CD14-positive monocyte (primary cell): ENCODE measurements at places on chromosomes 11 and 22. TPM values are rescaled to one million over a fixed set of nuclear protein-coding genes. Genes with fewer than 3 reads are reported as not detected.

- DNase-seq = no peak
- H3K27ac ChIP-seq = no peak overlapping the region
- H3K36me3 ChIP-seq = no peaks in the 10 kb centered on the region
- H3K27me3 ChIP-seq = no peaks in the 10 kb centered on the region
These were observed 345.8 kb downstream of the CNTN5 start for GRCh38 chr11:99366546-99366945.

The HBB gene
- 298 TPM for polyA plus RNA-seq

The LINC01488 gene
- polyA plus RNA-seq = not detected in 2 replicates

The MAPK8IP1 gene
- not detected for polyA plus RNA-seq

The IL18 gene
- 11.7 TPM for polyA plus RNA-seq

The TRIM6 gene
- polyA plus RNA-seq = 0.11 and 0.18 TPM in 2 replicates

- no peaks in the 10 kb centered on the region for H3K4me1 ChIP-seq
- DNase-seq = no peak
- peaks cover 4% of the 10 kb centered on the region for H3K27me3 ChIP-seq
- H3K27ac ChIP-seq = no peak overlapping the region
These were observed 33.7 kb downstream of the IGF2 start for GRCh38 chr11:2105511-2105910.

The SLC22A25 gene
- polyA plus RNA-seq = not detected in 2 replicates

- H3K4me3 ChIP-seq = no peak overlapping the region
- H3K36me3 ChIP-seq = no peaks in the 10 kb centered on the region
- H3K27me3 ChIP-seq = no peaks in the 10 kb centered on the region
These were observed 100.6 kb downstream of the FBXO7 start for GRCh38 chr22:32574958-32575910.

The DKK3 gene
- polyA plus RNA-seq = not detected in 2 replicates

DNA sequence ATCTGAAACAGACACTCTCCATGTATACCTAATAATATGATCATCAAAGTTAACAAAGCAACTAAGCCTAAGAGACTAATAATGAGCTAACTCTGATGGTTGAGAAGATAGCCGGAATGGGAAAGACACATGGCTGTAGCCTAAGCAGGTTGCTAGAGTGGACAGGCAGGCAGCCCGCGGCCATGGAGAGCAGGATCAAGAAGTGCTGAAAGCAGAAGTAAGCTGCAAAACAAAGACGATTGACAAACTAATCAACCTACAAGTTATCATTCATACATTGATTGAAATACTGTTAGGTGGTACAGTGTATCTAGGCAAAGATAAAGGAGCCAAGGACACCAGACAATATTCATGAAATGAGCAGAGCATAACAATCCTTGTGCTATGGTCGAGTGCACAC is 29.3 kb downstream of the SLN start:
- H3K4me3 ChIP-seq = no peak overlapping the region
- no peaks in the 10 kb centered on the region for H3K36me3 ChIP-seq
- H3K27ac ChIP-seq = peak overlapping the region; percentile 23
- no peaks in the 10 kb centered on the region for H3K27me3 ChIP-seq
- DNase-seq = no peak
- H3K4me1 ChIP-seq = peaks cover 22% of the 10 kb centered on the region

DNA sequence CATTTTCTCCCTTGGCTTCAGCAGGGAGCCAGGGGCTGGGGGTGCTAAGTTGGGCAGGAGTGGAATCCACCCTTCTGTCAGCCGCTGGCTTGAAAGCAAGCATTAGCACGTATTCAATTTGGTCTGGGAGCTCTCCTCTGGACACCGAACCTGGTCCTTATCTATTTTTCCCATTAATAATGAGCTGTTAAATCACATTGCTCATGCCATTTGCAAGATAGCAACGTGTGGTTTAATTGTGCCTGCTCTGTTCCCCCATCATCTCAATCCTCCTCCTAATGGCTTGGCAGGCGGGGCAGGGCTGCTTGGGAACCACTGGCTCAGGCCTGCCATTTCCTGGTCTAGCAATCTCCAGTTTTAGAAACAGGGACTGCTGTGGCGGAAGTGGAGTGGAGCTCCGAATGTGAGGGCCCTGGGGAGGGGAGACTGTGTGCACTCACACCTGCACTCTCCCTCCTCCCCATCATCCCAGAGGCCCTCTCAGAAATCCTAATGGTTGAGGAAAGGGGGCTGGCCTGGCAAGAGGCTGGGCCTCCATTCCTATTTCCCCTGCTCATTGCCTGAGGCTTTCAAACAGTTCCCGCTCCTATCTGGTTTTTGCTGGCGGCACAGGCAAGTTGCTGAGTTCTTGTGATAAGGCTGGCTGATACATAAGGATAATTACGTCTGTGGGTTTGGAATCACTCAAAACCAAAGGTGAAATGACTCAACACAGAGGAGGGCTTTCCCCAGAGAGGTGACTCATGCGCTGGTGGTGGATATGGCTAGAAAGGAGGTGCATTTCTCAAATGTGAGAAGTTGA is 201.2 kb upstream of the E2F8 start:
- no peak for DNase-seq
- no peaks in the 10 kb centered on the region for H3K27me3 ChIP-seq
- no peaks in the 10 kb centered on the region for H3K36me3 ChIP-seq
- H3K4me1 ChIP-seq = no peaks in the 10 kb centered on the region

- peaks cover 46% of the 10 kb centered on the region for H3K4me1 ChIP-seq
- H3K36me3 ChIP-seq = no peaks in the 10 kb centered on the region
- no peak for DNase-seq
These were observed 14.5 kb downstream of the CRTAM start for GRCh38 chr11:122852796-122853160.

The TRIM44 gene
- polyA plus RNA-seq = 25.3 TPM

DNA sequence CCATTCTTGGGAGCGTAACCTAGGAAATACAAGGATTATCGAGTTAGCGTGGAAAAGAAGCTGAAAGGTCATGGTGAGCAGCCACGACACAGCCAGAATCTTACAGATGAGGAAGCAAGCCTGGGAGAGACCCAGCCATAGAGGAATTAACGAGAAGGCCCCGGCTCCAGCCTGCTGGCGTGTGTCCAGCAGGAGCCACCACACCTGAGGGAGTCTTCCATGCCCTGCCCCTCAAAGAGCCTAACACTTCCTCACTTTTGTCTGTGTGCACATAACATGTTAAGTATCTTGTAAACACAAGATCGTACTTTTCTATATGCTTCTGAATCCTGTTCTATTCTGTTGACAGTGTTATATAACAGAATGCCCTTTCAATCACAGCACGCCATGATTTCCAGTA is 18.1 kb downstream of the CECR2 start:
- H3K27me3 ChIP-seq = no peaks in the 10 kb centered on the region
- H3K4me3 ChIP-seq = no peak overlapping the region

The ASCL2 gene
- polyA plus RNA-seq = 11.4 TPM
